Right lung (tissue), 10 donors: ENCODE measurements at places on chromosomes 3 and 15. TPM values are rescaled to one million over a fixed set of nuclear protein-coding genes. Genes with fewer than 3 reads are reported as not detected.
A peak's percentile ranks its signal among the peaks of the same experiment; 100 is the strongest.

Gene ENTPD3
- polyA plus RNA-seq: 8.4 TPM

DNA sequence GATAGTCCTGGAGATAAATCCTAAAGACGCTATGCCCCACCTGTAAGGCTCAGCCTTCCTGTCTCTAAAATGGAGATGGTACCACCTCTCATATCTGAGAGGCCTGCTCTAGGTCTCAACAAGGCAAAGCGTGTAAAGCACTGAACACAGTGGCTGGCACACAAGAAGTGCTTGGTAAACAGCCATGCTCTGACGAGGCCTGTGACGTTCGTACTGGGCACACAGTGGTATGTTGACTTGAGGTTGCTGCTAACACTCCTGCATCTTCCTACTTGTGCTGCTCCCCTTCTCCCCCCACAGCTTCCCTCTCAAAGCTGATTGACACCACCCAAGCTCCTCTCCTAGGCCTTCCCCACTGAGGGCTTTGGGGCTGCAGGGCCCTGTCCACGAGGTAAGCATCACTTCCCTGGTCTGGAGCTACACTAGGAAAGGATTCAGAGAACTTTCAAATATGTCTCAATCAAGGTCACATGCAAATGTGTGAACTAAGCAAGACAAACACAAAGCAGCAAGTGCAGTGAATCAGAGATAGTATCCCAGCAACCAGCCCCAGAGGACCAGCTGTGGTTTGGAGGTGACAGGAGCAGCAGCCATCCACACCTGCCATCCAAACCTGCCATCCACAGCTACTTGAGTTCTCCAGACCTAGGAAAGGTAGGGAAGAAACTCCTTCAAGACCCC lies 177.5 kb downstream of the STT3B start:
- DNase-seq: no peak

Gene LRRC34
- 15.7 TPM for polyA plus RNA-seq

Gene SI
- polyA plus RNA-seq: 0.17 TPM

- no peak for DNase-seq
These were observed 146.8 kb upstream of the GAP43 start for GRCh38 chr3:115476472-115476871.

- DNase-seq: no peak
These were observed 16.7 kb upstream of the EHD4 start for GRCh38 chr15:41988896-41989572.

GRCh38 chr15:82398785-82399184 lies 30.8 kb upstream of the GOLGA6L9 start:
- DNase-seq: no peak

DNA sequence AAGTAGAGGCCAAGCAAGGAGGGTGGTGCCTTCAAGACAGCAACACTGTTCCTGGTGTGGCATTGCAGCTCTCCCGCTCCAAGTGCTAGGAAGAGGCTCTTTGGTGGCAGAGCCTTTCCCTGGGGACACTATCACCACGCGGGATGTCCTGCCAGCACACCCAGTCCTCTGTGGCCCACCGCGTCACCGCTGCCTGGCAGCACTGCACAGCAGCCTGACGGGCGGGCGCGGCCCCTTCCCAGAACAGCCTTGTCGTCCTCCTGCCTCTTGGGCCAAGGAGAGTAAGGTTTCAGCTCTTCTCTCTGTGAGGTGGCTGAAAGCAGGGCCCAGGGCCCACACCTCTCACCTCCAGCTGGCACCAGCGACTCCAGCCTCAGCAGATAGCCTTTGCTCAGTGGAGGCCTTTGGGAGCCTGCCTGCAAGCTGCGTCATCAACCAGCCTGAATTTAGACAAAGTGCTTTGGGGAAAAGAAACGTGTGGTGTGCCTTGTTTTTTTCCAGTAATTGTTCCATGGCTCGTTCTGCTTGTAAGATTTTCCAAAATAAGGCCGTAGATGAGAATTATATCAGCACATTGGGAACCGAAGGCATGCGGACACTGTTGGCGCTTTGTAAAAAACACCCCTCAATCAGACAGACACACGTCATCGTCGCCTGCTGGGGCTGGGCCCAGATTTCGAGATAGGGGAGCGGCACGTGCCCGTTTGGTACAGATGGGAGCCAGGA lies 65.0 kb downstream of the AAGAB start:
- DNase-seq: peak; percentile 60
